ENCODE measurements at places on chromosomes 13 and 19.

GRCh38 chr13:33080972-33081590 lies 64.9 kb downstream of the KL start:
- DNase-seq: no peak

DNA sequence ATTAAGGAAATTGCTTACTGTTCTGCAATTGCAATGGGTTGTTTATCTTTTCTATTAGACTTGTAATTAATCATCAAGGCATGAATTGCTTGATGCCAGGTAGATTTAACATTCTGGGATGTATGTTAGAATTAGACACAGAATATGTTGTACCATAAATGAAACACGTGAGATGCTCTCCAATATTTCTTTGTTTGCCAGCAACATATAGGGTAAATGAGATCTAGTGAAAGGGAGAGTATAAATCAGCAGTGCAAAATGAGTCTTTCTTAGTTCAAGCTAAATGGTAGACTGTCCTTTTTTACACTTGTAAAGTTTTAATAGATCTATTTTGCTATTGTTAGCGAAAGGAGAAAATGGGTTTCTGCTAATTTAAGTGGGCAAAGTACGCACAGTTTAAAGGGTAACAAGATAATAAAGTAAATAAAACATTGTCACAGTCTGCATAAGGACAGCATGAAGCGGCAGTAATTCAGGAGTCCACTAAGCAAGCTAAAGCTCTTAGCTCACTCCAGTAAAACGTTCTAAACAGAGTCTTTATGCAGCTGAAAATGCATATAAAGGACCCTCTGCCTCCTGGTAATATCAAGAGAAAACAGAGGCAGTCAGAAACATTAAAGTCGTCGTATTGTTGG lies 1137.1 kb downstream of the OLFM4 start:
- no peak for DNase-seq

- DNase-seq: no peak
These were observed 4.5 kb upstream of the RAB3A start for GRCh38 chr19:18208098-18208951.

DNA sequence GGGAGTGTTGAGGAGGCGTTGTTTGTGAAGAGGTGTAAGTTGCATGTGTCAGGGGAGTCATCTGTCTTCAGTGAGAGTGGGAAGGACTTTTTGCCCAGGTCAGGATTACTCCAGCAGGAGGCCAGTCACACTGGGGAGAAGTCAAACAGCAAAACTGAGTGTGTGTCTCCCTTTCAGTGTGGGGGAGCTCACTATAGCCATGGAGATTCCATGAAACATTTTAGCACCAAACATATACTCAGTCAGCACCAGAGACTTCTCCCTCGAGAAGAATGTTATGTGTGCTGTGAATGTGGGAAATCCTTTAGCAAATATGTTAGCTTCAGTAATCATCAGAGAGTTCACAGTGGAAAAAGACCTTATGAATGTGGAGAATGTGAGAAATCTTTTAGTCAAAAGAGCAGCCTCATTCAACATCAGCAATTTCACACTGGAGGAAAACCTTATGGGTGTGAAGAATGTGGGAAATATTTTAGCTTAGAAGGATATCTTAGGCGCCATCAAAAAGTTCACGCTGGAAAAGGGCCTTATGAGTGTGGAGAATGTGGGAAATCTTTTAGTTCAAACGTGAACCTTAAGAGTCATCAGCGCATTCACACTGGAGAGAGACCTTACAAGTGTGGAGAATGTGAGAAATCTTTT lies 8.4 kb upstream of the ZNF587 start:
- no peak for DNase-seq

DNA sequence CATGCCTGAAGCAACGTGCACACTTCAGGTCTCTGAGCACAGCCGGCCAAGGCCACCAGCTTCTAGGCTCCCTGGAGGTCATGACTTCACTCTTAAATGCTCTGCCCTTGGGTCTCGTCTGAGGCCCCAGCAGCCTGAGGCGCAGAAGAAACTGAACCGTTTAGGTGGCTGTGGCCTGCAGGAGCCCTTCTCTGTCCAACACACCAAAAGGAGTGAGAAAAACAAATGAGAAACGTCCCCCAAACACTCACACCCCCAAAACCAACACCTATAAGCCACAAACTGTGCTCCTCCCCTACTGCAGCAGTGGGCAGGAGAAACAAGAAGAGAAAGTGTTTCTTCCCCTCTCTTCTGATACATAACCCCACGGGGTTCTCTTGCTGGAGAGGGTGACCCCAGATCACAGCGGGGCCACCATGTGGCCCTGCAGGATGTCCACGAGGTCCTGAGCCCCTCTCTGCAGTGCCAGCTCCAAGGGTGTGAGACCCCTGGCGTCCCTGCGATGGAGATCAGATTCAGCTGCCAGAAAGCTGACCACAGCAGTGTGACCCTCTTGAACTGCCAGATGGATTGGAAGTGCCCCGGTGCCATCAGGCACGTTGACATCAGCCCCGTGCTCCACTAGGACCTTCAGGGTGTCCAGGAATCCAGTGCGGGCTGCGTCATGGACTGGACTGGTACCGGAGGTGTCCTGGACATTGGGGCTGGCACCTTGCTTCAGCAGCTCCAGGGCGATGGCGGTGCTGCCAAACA lies 1.0 kb upstream of the KRI1 start:
- DNase-seq: peak; percentile 80

GRCh38 chr13:76971215-76971614 lies 20.7 kb upstream of the CLN5 start:
- no peak for DNase-seq

Data from CD4-positive, alpha-beta T cell (primary cell).